ENCODE measurements at places on chromosomes 4 and X. TPM values are rescaled to one million over a fixed set of nuclear protein-coding genes. Genes with fewer than 3 reads are reported as not detected.

Gene CYTL1
- total RNA-seq, result not detected

Gene CHIC1
- 6.5 TPM for total RNA-seq

Gene HTN1
- not detected for total RNA-seq

Gene EDNRA
- total RNA-seq, result not detected

Gene DCAF8L2
- not detected for total RNA-seq

Gene PASD1
- total RNA-seq, result not detected

Gene PPEF2
- 0.15 TPM for total RNA-seq

Gene RRAGB
- total RNA-seq, result 7.5 TPM

DNA sequence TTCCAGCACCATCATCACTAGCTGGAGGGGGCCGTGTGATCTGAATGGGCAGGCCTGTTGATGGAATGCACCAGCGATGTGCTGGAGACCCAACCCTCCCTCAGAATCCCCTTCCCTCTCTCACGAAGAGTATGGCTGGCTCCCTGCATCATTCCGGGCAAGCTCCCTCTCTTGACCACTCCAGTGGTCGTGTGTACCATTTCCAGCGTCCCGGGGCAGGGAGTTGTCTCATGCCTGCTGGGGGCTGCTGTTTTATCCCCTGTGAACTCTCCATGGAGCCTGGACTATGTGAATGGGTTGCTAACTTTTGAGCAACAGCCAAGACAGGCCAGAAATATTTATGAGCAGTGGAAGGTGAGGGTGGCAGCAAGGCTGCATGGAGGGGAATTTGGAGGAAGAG is 8.1 kb downstream of the CSAG1 start:
- no peak for DNase-seq

DNA sequence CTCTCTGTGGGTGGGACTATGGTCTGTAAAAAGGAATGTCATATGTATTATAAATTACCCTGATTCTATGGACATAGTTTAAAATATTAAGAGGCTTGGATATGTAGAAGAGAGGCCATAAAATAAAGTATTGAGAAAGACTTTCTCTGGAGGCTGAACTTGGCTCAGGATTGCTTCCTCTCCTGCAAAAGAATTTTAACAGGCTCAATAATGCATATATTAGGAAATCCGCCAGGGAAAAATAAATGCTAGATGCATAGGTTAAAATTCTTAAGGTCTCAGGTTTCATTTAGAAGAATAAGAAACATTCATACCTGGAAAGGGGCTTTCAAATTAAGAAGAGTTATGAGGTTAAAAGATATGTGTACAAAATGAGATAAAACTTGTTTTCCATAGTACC is 424.3 kb downstream of the ARAP2 start:
- DNase-seq, result no peak

DNA sequence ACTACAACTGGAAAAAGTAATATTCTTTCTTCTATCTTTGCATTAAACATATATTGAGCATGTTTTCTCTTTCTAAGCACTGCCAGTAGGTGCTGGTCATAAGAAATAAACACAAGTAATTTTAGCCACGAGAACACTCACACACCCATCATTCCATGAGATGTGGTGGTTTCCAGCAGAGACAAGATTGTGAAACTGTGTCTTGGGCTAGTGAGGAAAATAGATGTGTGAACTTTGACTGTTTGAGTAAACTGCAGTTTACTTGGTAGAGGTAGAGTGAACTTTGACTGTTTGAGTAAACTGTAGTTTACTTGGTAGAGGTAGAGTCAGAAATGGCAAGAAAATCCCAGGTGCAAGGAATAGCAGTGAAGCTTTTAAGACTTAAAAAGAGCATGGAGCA is 300.9 kb upstream of the HS3ST1 start:
- DNase-seq, result no peak

DNA sequence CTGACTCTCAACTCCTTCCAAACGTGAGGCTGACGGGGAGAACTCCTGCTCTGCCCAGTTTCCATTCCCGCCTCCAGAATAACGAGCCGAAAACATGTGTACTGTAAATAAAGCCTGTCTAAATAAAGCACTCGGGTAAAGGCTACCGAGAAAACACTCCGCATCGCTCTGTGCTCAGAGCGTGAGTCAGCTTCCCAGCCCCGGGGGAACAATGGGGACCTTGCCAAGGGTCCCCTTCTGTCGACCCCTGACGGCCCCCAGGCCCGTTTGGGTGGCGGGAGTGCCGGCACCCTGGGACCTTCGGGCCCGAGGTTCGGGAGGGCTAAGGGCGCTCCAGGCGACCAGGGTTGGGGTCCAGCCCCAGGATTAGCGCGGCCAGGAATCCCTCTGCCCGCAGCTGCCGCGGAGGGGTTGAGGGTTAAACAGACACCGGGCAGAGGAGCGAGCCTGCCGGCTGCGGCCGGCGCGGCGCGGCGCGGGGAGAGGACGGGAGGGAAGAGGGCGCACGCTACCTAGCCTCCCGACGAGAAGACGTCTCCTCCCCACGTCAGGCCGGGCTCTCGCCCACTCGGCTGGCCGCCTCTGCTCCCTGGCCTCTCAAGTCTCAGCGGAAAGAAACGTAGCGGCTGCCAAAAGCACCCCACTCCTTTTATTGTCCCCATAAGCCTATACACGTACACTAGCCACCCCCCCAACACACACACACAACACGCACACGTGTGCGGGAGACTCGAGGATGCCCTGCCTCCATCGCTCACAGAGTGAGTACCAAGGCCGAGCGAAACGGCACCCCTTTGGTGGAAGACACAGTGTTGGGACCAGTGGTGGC is 85.5 kb downstream of the BCOR start:
- DNase-seq, result no peak

DNA sequence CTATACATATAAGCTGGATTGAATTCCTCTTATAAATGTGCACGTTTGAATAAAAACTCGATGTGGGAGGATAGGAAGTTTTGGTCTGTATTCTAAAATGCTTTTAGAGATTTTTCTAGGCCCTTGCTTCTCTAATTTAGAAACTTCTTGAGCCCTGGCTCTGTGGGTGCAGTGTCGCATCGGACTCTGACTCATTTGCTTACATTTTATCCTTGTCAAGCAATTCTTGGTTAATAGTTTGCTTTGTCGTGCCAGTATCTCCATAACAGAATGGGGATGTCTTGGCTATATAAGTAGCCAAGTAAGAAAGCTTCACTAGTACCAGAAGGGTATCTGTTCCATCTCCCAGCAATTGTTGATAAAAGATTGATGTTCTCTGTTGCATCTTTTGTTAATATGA is 10.7 kb downstream of the SGMS2 start:
- DNase-seq, result no peak

- no peak for DNase-seq
Measured at GRCh38 chrX:5730556-5730955, 498.1 kb downstream of the NLGN4X start.

DNA sequence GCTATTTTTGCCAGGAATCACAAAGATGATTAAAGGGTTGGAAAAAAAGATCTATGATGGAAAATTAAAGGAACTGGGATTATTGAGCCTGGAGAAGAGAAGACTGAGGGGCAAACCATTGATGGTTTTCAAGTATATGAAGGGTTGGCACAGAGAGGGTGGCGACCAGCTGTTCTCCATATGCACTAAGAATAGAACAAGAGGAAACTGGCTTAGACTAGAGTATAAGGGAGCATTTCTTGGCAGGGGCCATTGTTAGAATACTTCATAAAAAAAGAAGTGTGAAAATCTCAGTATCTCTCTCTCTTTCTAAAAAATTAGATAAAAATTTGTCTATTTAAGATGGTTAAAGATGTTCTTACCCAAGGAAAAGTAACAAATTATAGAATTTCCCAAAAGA is 75.1 kb downstream of the NPNT start:
- DNase-seq, result no peak

DNA sequence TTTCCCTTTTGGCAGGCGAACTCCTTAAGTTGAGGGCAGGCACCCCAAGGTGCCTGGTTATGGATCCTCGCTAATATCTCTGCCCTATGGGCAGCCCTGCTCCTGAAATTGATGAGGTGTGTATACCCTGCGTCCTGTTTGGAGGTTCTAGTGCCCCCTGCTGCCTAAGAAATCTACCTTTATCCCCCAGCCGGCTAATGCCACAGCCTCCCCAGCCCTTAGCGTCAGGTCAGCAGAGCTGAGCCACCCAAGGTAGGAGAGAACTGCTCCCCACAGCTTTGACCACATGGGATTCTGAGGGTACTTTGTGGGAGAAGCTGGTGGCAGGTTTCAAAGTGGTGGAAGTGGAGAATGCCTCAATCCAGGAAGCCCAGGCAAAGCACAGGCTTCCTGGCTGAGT is 50.8 kb downstream of the ANAPC4 start:
- DNase-seq, result no peak

DNA sequence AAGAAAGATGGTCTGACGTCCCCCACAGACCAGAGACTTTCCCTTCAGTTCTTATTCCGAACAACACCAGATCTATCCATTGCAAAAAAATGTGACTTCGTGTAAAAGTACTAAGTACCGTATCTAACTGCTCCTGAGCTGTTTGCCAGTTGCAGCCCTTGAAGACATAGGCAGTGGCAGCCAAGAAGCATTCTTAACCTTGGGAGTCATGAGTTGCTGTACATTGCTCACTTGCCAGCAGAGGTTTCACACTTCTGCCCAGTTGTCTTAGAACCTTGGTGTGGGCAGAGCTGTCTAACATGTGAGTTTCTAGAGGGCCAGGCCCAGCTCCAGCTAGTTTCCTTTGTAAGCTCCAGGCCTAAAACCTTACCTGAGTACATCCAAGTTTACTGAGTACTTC is 10.5 kb upstream of the CHRDL1 start:
- DNase-seq, result no peak
